ENCODE measurements at places on chromosomes 5 and 9.

GRCh38 chr9:76887003-76887821 is 18.7 kb downstream of the PRUNE2 start:
- no peak for DNase-seq

GRCh38 chr9:3820643-3821042 is 294.8 kb upstream of the RFX3 start:
- DNase-seq = no peak

GRCh38 chr5:143350751-143351602 is 52.5 kb downstream of the NR3C1 start:
- DNase-seq = no peak

DNA sequence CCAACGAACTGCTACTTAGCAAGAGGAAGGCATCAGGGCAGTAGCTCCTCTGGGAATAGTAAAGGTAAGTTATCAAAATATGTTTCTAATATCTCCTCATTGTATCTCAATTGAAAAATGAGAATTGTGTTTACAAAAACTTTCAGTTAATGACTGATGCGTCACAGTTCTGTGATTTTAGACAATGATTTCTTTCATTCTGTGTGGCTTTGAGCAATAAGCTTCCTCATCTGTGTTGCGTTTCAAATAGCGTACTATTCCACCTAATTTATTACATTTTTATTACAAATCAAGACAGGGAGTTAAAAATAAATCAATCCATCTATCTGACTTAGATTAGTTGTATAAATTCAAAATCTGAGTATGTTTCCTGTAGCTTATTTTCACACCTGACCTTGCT is 145.0 kb downstream of the CAAP1 start:
- no peak for DNase-seq

GRCh38 chr5:135593886-135594285 is 15.1 kb upstream of the CXCL14 start:
- no peak for DNase-seq

GRCh38 chr5:89260254-89260653 is 377.3 kb upstream of the MEF2C start:
- no peak for DNase-seq

GRCh38 chr9:19554529-19554928 is 145.7 kb downstream of the ACER2 start:
- DNase-seq = no peak

DNA sequence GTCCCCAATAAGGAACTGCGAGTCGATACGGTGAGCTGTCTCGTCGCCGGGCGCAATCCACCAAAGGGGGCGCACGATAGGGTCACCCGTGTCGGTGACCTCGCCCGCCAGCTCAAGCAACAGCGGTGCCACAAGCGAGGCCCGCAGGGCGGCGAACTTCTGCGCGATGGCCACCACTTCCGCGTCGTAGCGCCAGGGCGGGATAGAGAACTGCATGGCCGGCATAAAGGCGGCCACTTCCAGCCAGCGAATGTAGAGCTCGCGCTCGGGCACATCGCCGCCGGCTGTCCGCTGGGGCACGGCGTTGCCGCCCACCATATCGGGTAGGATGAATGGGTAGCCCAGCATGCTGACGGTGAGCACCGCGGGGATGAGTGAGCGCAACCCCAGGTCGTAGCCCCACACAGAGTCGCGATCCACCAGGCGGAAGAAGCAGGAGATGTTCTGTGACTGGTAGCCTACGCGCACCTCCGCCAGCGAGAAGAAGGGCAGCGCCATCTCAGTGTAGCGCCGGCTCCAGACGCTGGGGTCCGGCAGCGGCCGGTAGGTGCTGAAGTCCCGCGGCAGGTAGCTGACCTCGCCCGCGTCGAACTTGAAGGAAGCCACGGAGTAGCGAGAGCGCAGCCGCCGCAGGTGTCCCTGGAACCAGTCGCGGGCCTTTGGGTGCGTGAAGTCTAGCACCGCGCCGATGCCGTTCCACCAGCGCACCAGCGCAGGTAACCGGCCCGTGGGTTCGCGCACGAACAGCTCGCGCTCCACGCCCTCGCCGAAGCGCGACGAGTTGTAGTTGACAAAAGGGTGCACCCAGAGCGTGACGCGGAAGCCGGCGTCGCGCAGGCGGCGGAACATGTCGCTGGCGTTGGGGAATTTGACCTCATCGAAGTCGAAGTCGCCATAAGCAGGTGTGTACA is 5.5 kb downstream of the MYORG start:
- DNase-seq = no peak

- no peak for DNase-seq
These were observed 166.9 kb downstream of the OLFM1 start for GRCh38 chr9:135254176-135255032.

DNA sequence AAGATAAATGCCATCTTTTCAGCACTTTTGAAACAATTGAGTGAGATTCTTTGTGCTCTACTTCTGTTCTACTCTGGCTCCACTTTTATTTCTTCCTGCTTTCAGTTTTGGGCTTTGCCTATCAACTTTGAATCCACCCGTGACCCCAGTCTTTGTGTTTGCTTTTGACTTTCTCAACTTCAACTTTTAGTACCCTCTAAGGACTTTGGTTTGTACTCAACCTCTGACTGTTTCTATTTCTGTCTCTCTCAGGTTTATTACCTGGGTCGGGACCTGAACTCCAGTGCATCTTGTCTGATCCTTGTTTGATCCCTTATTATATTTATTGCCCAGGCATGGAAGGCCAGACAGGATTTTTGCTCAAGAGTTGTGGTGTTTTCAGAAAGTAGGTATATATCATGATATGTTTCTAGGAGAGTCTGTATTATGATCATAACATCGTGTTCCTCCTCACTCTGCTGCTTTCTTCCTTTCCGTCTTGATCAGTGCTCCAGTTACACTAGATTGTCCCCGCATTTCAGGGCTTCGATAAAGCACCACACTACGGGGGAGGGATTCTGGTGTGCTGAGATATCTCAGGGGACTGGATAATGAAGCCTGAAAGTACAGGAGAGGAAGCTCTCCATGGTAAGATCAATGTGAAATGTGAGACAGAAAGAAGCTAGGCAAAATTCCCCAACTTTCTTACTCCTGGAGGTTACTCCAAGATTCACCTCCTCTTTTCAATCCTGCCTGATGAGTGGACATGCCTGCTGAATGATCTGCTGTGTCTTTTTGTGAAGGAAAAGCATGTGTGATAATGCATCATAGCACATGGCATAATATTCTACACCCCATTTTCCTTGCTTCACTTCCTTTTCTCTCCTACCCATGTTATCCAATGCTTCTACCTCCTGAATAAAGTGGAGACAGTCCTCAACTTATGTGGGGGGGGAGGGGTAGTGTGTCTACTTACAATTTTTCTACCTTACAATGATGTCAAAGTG is 155.5 kb upstream of the GRIN3A start:
- DNase-seq = no peak

Data from SK-N-MC (cell line).